ENCODE measurements at places on chromosomes 5 and 9.

GRCh38 chr5:16582081-16582480 lies 34.7 kb downstream of the RETREG1 start:
- DNase-seq = no peak

GRCh38 chr5:127582773-127583370 lies 65.4 kb downstream of the PRRC1 start:
- no peak for DNase-seq

DNA sequence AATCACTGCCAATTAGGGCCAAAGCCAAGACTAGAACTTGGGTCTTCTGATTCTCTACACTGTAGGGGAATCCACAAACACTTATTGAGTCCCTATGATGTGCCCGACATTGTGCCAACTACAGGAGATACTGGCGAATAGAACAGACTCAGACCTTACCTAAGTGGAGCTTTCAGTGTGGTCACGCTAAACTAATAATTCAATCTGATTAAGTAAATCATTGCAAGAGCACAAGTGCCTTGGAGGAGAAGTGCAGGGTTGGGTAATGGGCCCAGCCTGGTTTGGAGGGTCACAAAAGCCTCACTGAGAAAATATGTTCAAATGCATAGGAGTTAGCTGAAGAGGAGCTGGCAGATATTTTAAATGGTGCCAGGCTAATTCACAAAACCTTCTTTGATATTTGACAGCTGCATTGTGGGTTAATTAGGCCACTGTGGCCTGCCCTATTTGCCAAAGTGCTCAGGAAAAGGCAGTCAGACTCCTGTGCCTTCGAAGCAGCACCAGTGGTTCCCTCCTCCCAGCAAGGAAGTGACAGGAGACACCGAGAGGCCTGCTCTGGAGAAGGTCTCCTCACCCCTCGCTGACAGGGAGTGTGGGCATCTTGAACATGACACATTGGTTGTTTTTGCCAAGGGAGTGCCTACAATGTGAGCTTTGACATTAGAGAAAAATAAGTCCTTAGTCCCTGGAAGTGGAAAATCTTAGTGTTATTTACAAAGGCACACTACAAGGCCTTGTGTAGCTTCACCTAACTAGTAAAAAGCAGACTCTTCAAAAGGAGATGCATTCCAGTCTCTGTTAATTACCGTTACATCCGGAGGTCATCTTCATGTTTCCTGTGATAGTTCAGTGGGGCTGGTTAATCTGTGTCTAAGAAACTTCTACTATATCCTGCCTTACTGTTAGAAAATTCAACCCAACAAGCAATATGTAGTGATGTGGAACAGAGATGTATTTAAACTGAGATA lies 24.1 kb upstream of the TRAF1 start:
- no peak for DNase-seq

DNA sequence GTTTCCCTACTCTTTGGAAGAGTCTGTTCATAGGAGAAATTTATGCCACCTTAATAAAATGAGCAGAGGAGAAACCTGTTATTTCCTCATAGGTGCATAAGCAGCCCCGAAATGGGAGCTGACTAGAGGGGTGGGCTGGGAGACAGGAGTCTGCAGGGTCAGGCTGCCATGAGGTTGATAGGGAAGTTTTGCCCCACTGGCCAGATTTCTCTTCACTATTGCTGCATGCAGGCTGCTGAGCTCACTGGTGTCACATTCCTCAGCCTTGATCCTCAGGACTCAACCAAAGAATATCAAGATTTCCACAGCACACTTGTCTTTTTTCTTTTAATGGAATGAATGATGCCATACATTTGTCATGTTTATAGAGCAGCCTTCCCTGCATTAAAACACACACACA lies 60.7 kb downstream of the BHMT start:
- no peak for DNase-seq

DNA sequence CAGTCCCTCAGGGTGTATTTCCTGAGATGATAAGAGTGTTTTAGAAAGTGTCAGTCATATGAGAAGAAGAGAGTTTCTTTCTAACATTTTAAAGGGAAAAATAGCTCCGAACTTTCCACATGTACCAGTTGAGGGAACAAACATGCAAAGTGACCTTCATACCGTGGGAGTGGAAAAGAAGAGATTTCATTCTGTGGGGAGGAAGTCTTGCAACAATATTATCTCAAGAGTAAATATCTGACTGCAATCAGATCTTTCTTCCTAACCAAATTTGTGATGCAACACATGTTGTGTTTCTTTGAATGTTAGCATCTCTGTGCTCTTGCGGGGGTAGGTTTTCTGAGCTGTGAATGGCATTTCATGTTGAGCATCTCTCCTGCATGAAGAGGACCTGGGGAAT lies 30.6 kb downstream of the ANKRD55 start:
- no peak for DNase-seq

DNA sequence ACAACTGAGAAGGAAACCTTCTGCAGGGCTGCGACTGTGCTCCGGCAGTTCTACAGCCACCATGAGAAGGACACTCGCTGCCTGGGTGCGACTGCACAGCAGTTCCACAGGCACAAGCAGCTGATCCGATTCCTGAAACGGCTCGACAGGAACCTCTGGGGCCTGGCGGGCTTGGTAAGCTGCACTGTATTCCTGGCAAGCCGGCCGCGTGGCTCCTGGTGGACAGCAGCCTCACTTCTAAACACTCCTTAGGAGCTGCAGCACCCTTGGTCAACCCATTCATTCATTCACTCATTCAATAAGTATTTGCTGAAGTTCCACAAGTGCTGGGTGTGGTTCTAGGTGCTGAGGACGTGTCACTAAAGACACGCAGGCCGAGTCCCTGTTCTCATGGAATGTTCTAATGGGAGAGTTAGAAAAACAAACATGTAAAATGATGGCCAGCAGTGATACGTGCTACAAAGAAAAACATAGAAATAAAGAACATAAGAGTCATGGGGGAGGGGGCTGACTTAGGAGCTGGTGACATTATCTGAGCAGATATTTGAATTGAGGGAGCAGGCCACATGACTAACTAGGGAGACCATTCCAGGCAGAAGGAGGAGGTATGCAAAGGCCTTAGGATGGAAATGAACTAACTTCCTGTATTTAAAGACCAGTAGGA lies 6.1 kb downstream of the IL4 start:
- DNase-seq = no peak

- no peak for DNase-seq
Measured at GRCh38 chr5:96826071-96826470, 18.3 kb upstream of the ERAP1 start.
